Fibroblast of lung (primary cell): ENCODE measurements at places on chromosomes 1 and 21. TPM values are rescaled to one million over a fixed set of nuclear protein-coding genes. Genes with fewer than 3 reads are reported as not detected.

The KDM5B gene
- total RNA-seq = 65.2 and 82.2 TPM in 2 replicates

- H3K27ac ChIP-seq = no peak overlapping the region
- no peaks in the 10 kb centered on the region for H3K36me3 ChIP-seq
- H3K4me1 ChIP-seq = no peaks in the 10 kb centered on the region
- DNase-seq = no peak
- no peak overlapping the region for H3K4me3 ChIP-seq
These were observed 167.2 kb downstream of the LMO4 start for GRCh38 chr1:87495870-87496269.

- H3K4me1 ChIP-seq = peaks cover 4% of the 10 kb centered on the region
- no peak overlapping the region for H3K4me3 ChIP-seq
- H3K27ac ChIP-seq = no peak overlapping the region
- peak; percentile 32 for DNase-seq
- H3K27me3 ChIP-seq = no peaks in the 10 kb centered on the region
These were observed 4.8 kb upstream of the GBP2 start for GRCh38 chr1:89130716-89131115.

The C1orf87 gene
- total RNA-seq = under 0.01 and 0.50 TPM in 2 replicates

The SPRR2B gene
- not detected in 2 replicates for total RNA-seq

The CLCA1 gene
- total RNA-seq = not detected in 2 replicates

GRCh38 chr1:160109686-160110085, 5.9 kb upstream of the ATP1A2 start:
- no peak overlapping the region for H3K27ac ChIP-seq
- no peak for DNase-seq
- H3K4me1 ChIP-seq = no peaks in the 10 kb centered on the region
- H3K36me3 ChIP-seq = no peaks in the 10 kb centered on the region
- H3K4me3 ChIP-seq = no peak overlapping the region

DNA sequence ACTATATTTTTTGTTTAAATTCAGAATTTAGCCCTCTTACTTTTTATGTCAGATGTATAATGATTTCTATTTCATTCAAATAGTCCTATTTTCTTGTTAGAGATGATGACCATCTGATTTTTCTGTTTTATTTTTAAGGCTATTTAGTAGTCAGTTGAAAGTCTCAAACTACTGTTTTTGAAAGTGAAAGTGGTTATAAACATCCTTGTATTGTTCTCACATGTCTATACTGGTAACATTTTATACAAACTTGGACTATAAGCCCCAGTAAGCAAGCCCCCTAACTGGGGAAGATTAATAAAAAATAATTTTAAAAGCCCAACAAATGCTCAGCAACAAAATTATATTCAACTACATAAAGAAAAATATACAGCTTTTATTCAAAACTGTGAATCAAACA, 271.3 kb upstream of the RGS18 start:
- no peaks in the 10 kb centered on the region for H3K36me3 ChIP-seq
- H3K4me3 ChIP-seq = no peak overlapping the region
- peak; percentile 24 for DNase-seq
- H3K27me3 ChIP-seq = no peaks in the 10 kb centered on the region
- no peaks in the 10 kb centered on the region for H3K4me1 ChIP-seq
- H3K27ac ChIP-seq = no peak overlapping the region
